ENCODE measurements at places on chromosomes 1 and 21.

- DNase-seq = no peak
Observed at GRCh38 chr1:32696041-32696440, 6.5 kb downstream of the SYNC start.

- DNase-seq = no peak
Observed at GRCh38 chr21:40517646-40518045, 329.3 kb downstream of the DSCAM start.

GRCh38 chr1:52360595-52360968 lies 5.4 kb downstream of the CC2D1B start:
- DNase-seq = no peak

DNA sequence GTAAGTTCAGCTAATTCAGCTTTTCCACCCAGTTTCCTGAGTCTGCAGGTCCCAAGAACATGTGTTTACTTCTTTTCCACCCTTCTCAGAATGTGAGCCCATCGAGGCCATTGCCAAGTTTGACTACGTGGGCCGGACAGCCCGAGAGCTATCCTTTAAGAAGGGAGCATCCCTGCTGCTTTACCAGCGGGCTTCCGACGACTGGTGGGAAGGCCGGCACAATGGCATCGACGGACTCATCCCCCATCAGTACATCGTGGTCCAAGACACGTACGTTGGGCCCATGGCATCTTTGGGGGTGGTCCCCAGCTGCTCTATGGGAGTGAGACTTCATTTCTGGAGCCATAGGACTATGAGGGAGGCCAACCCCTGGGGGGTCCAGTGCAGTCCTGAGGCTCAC lies 17.2 kb upstream of the IKBKE start:
- DNase-seq = no peak

DNA sequence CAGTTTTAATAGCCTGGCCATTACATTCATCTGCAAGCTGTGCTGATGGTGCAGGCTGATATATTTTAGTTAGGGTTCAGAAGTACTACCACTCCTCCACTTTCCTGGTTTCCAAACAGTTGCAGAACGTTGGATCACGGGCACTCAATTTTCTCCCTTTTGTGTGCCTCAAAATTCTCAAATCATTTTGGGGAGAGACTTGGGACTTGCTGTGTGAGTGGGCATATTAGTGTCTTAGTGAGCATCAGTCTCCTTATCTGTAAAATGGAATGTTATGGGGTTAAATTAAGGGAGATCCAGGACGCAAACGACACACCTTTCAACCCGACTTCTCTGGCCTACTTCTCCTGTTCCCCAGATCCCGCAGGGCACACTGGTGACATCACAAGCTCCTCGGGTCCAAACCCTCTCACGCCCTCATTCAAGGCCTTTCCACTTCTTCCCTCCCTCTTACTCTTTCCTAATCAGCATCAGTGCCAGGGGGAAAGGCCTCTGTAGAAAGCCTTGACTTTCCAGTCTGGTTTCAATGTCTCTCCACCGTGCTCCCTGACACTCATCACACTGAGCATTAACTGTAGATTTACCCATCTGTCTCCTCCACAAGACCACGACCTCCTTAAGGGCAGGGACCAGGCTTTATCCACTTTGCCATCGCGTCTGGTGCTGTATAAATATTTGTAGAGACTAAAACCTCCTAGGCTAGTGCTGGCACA lies 1.2 kb downstream of the PIGP start:
- DNase-seq = peak; percentile 41

DNA sequence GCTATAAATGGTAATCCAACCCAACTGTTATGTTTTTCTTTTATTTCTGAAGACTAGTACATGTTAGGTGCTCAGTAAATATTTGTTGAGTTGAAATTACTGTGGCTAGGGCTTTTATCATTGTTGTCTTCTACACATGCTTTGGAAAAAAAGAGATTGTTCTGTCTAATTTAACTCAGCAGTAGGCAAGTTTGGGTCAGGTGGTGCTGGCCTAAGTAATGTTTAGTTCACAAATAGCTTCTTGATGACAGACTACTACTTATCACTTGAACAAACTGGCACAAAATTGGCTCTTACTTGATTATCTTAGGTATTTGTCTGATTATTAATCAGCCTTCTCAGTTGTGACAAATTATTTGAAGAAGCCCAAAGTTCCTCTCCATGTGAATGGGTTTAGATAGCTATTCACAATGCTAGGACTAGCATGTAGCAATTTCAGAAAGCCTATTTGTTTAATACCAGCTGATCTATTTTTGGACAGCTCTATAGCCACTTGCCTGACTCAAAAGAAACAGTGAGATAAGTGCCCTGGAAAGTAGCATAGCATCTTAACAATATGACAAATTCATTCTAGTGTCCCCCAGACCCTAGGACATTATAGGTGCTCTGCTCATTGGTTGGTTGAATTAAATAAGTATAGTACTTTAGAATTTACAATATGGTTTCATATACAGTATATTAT lies 32.6 kb downstream of the TMEM200B start:
- DNase-seq = no peak

DNA sequence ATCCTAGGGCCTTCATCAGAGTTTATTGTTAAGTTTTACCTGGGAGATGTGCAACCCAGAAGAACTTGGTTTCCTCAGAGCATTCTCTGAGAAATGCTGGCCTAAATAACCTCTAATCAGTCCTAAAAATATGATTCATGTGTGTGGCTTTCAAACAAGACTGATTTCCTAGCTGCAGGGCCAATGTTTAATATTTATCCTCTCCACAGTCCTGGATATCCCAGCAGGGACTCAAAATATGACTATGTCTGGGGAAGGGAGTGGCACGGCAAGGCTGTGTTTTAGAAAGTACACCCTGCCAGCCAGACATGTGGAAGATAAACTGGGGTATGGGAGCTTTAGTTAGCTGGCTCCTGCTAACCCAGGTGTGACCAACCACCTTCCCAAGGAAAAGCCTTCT lies 26.3 kb downstream of the PLPP3 start:
- no peak for DNase-seq

Measured in mesendoderm (in vitro differentiated cells).